ENCODE measurements at places on chromosomes 7 and 10.
A peak's percentile ranks its signal among the peaks of the same experiment; 100 is the strongest.

DNA sequence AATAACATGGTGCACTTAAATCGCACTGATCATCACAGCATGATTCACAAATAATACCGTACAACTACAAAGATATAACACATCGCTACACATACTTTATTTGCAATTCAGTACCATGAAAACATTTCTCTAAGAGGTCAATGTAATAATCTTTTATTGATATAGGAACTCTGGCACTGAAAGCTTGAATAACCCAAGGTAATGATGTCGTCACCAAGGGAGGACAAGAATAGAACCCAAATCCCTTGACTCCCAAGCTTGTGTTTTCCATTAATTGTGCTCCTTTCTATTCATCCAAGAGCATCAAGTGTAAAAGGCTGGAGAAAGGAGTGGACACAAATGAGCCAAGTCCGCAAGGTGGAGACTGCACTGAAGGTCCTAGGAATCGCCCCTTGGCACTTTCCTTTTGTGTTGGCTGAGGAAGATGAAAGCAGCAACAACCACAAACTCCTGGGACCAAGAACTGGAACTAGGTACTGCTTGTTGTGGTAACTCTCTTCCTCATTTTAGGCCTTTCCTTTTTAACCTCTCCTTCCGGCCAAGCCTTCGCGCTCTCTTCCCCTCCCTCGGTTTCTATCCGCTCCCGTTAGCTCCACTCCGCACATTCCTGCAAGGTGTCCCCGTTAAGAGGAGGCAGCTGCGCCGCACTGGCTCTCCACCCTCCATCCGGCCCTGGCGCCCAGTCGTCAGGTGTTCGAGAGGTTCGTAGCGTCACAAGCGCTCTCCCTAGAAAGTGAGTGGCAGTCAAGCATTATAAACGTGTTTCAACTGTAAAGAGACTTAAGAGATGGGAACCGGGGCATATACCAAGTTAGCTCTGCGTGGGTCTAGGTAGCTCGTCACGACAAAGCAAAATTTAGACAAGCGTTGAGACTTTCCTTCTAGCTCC is 1.0 kb upstream of the CBLL1 start:
- DNase-seq, result no peak

- no peak for DNase-seq
Observed at GRCh38 chr10:68087685-68088401, 12.8 kb upstream of the HERC4 start.

DNA sequence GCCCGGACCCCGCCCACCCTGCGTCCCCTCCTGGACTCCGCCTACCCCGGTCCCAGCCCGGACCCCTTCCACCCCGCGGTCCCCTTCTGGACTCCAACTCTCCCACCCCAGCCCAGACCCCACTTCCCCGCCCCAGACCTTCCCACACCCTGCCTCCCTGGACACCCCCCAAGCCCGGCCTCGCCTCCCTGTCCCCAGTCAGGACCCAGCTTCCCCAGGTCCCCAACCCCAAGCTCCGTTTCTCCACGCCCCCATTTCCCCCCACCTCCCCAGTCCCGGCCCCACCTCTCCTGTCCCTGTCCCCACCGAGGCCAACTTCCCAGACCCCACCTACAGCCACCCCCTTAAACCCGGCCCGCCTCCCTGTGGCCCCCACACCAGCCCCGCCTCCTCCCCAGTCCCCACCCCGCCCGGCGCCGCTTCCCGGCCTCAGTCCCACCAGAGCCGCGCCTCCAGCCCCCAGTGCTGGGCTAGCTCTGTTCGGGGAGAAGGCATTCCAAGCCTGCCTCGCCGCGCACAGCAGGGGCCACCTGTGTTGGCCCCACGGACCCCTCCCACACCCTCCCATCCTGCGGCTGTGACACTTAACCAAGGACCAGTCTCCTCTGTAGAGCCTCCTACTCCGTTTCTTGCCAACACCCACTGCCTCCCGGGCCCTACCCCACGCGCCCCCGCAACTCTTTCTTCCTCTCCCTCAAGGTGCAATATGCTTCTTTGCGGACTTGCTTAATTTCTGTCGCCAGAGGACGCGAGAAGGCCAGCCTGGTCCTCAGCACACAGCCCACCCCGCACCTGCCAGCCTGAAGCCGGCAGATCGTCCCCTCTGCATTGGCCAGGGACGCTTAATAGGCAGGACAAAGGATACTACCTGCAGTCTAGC is 736 bp upstream of the ITIH5 start:
- no peak for DNase-seq

GRCh38 chr10:5338010-5338409 is 26.8 kb upstream of the UCN3 start:
- no peak for DNase-seq

DNA sequence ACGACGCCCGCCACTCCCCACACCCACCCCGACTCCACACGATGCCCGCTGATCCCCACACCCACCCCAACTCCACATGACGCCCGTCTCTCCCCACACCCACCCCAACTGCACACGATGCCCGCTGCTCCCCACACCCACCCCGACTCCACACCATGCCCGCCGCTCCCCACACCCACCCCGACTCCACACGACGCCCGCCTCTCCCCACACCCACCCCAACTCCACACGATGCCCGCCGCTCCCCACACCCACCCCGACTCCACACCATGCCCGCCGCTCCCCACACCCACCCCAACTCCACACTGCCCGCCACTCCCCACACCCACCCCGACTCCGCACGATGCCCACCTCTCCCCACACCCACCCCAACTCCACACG is 317.0 kb downstream of the DNAJB6 start:
- DNase-seq, result no peak

DNA sequence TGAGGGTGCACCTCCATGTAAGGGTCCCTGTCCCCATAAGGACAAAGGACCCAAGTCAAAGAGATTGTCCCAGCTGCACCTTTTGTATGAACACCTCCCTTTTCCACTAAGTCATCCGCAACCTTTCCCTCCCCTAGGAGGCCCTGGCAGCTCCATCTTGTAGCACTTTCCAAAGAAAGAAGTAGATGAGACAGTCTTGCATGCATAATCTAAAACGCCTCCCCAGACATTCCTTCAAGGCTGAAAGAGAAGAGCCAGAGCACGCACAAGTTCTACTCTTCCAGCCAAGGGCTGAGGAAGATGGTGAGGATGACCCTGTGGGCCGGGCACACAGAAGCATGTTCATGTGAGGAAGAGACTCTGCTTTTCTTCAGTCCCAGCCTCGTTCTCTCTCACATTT is 194.4 kb downstream of the TNS3 start:
- DNase-seq, result no peak

- no peak for DNase-seq
Observed at GRCh38 chr10:112782200-112782907, 167.7 kb upstream of the TCF7L2 start.

GRCh38 chr10:86411281-86411841 is 44.8 kb upstream of the GRID1 start:
- DNase-seq, result peak; percentile 23

DNA sequence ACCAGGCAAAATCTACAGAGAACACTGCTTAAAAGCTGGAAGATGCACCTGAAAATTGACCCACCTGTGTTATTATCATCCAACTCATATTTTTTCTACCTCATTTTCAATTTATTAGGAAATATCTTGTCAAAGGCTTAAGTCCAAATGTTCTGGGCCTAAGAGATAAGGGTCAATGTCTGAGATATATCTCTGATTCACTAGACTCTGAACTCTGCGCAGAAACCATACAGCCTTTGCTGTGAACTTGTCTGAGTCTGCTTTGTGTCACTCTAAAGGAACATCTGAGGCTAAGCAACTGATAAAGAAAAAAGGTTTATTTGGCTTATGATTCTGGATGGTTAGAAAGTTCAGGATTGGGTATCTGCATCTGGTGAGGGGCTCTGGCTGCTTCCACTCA is 3.7 kb downstream of the PON1 start:
- no peak for DNase-seq

GRCh38 chr10:126504063-126504760 is 115.9 kb upstream of the ADAM12 start:
- no peak for DNase-seq

DNA sequence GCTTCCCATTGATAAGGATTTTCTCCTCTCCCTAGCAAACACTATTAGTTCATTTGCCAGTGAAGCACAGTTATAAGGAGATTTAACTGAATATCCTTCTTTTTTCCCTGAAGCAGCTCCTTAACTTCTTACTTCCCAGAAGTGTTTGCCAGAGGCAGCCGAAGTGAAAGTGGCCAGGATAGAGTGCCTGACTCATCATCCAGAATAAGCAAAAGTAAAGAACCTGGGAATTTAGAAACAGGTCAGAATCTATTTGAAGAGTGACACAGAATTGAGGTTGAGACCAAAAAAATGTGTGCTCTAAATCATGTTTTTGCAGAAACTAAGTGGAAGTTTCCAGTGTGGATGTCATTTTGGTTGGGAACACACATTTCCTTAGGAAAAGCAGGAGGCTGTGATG is 249.6 kb upstream of the VWC2 start:
- DNase-seq, result no peak

DNA sequence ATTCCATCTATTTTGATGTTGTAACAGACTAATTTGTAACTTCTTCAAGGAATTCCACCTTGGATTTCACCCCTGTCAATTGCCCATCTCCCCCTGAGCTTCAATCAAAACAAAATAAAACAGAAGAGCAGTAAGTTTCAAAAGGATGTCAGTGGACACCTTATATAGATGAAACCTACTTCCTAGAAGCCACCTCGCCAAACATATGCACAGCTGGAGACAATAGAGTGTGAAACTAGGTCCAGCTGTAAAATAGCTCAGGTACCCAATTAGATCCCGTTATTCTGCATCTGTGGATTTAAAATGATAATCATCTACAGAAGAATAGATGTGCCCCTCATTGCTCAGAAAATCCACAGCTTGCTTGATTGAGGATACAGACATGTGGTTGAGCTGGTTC is 598.6 kb downstream of the SH2D4B start:
- no peak for DNase-seq

GRCh38 chr7:131501930-131502685 is 54.3 kb downstream of the PODXL start:
- DNase-seq, result no peak

DNA sequence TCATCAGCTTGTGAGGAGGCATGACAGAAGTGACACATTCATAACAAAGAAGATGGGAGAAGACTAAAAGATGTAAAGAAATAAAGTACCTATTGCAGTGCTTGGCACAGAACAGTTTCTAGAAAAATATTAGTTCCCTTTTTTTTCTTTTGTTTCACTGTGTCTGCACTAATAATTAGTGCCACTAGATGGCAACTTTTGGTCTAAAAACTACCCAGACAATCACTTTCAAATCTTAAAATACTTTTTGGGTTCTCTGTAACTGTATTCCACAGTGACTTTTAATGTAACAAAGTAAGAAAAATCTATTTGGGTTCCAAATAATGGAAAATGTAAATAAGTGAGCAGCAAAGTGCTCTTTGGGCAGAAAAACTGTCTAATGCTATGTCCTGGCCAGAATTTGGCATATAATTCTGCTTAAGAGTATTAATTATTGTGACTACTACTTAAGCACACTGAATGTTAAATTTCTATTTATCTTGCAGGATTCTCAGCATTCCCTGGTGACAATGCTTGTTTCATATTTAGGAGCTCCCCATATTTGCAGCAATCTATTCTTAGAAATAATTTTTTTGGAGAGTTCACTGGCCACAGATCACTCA is 134.8 kb upstream of the KIF5B start:
- DNase-seq, result no peak

GRCh38 chr7:122070834-122071233 is 73.2 kb downstream of the AASS start:
- no peak for DNase-seq

DNA sequence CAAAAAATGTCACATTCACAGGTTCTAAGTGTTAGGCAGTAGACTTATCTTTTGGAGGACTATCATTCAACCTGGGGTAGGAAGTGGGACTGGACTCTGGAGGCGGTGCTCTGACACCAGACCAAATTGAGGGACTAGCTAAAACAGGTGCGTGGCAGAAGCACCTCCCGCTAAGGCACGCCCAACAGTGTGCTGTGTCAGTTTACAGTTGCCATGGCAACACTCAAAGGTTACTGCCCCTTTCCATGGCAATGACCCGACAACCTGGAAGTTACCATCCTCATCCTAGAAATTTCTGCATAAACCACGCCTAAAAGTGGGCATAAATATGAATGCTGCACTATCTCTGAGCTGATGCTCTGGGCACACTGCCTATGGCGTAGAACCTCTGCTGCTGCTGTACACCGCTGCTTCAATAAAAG is 14.0 kb upstream of the BLNK start:
- DNase-seq, result no peak

DNA sequence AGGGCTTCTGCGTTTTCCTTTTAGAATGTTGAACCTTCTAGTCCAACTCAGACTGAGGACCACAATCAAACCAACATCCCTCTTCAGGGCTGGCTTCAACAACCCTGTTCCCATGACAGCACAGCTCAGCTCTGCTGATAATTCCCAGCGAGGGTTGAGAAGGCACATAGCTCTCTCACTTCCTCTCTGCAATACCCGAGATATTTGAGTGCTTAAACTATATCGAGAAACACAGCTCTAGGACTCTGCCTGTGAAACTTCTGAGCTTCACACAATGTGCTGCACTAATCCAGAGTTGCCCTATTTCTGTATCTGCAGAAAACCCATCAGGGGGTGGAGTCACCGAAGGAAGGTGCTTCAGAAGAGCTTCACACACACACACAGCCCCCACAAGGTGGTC is 1.6 kb upstream of the ADARB2 start:
- DNase-seq, result no peak

- DNase-seq, result no peak
Observed at GRCh38 chr7:253581-254336, 36.2 kb upstream of the FOXL3 start.

DNA sequence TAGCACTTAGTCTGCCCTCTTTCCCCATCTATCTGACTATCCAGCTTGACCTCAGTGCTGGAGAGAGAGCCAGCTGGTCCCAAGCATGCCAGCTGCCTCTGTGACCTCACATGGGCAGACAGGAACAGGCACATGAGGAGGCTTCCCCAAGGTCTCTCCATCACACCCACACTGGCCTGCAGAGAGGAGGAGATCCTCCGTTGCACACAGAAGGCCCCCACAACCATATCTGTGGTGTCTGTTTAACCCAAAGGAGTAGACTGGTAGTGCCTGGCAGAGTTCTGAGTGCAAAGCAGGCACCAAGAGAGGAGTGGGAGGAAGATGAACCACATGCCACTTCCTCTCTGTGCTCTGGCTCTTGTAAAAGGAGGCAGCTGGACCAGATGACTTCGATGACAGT is 4.8 kb upstream of the ANK3 start:
- DNase-seq, result peak; percentile 6

GRCh38 chr7:126578338-126578737 is 674.4 kb downstream of the GRM8 start:
- no peak for DNase-seq
